ENCODE measurements at places on chromosomes 2 and 18.

DNA sequence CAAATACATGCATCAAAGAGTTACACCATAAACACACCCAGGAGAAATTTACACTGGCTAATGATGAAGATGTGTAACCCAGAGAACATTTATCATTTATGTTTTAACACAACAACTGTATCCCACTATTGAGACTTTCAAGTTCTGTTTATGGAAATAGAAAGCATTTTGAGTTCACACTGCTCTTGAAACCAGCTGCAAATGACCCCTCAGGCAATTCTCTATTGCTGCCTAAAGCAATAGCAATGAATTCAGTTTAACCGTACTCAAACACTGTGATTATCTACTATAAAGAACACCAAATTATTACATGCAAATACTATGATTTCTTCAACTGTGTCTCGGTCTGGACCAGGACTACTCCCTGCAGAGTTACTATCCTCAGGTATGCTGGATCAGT is 452.7 kb upstream of the NRXN1 start:
- no peak for DNase-seq

GRCh38 chr2:88187038-88187676 is 17.0 kb downstream of the THNSL2 start:
- no peak for DNase-seq

- DNase-seq = no peak
Measured at GRCh38 chr2:157439824-157440186, 4.1 kb downstream of the CYTIP start.

GRCh38 chr2:108632332-108633160 is 86.7 kb upstream of the RANBP2 start:
- DNase-seq = no peak

- no peak for DNase-seq
Measured at GRCh38 chr2:45736757-45737704, 85.6 kb downstream of the PRKCE start.

GRCh38 chr2:232420463-232421188 is 14.0 kb downstream of the ALPG start:
- DNase-seq = no peak

DNA sequence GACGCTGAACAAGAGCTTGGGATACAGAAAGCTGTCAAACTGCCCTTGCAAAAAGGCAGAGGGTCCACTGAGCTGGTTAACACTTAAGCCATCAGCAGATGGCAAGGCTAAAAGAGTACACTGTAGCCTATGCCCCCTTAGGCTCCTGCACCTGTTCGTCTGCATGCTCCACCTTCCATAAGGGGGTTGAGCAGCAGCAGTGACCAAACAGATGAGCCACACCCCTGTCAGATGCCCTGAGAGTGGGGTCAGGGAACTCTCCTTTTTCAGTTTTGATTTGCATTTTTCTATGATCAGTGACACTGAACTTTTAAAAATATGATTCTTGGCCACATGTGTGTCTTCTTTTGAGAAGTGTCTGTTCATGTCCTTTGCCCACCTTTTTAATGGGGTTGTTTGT is 402.5 kb upstream of the FAM98A start:
- no peak for DNase-seq

- DNase-seq = no peak
Measured at GRCh38 chr18:62755946-62756345, 40.6 kb downstream of the PHLPP1 start.

DNA sequence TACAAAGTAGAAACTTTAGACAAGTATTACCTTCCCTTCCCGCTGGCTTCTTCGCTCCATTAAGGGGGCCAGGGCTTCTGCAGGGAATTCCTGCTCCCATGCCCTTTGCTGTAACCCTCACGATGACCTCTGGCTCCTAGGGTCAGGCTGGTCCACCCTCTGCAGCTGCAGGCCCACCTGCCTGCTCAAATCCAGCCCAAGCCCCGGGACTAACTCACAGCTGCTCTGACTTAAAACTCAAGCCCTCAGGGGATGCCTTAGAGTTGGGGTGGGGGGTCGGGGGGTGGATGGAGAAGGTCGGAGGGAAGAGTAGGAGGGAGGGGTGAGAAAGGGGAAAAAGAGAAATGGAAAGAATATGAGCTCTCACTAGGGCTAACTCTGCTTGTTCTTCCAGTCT is 4.9 kb downstream of the IGFBP5 start:
- DNase-seq = no peak

DNA sequence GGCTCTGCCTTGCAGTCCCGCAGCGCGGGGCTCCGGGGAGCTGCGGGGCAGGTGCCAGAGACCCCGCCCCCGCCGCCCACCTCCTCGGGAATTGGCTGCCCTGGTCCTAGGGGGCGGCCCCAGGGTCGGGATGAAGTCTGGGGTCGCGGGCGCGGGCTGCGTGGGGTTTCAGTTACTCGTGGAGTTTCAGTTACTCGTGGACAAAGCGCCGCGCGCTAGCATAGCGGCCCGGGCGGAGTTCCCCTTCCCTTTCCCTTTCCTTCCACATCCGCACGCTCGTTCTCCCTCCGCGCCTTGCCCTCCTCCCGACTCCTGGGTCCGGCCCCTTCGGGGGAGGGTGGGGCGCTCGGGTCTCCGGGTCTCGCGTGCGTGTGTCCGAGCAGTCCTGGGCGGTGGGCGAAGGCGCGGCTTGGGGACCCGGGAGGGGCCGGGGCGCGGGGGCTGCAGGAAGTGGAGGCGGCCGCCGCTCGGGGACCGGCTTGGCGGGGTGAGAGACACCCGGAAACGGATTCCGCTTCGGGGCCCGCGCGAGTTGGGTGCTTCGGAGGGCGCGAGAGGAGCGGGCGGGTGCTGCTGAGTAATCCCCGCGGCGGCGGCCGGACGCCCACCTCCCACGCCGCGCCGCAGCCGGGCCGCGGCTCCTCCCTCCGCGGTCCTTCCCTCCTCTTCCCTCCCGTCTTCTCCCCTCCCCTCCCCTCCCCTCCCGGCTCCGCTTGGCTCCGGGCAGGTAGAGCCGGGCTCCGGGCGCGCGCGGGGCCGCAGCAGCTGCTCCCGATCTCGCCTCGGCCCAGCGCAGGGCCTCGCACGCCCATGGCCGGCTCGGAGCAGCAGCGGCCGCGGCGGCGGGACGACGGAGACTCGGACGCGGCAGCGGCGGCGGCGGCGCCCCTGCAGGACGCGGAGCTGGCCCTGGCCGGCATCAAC is at the start of gene TTC39C:
Gene TTC39C (plus strand): TSS at position 693 of the 924 bp plus-strand sequence. CDS start 118 bp downstream, at position 811.
- no peak for DNase-seq

GRCh38 chr2:207423886-207424285 is 105.9 kb upstream of the CREB1 start:
- peak; percentile 9 for DNase-seq

- no peak for DNase-seq
Measured at GRCh38 chr2:112640467-112640799, 5.3 kb upstream of the SLC20A1 start.

DNA sequence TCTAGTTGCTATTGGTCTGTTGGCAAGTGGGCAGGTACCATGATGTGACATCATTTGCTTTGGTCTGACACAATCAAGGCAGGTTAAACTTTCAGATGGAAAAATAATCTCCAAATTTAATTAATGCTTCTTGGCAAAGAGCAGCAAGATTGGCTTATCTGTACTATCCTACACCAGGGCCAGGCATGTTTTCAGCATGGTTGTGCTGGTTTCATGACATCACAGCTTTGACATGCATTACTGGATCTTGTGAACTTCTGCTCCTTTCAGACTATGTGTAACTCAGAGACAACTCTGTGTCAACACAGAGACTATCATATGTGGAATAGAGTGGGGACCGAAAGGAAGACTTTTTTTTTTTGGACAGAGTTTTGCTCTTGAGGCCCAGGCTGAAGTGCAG is 520.5 kb downstream of the TDRD15 start:
- no peak for DNase-seq

- DNase-seq = no peak
Measured at GRCh38 chr2:8437949-8438400, 243.9 kb upstream of the ID2 start.

DNA sequence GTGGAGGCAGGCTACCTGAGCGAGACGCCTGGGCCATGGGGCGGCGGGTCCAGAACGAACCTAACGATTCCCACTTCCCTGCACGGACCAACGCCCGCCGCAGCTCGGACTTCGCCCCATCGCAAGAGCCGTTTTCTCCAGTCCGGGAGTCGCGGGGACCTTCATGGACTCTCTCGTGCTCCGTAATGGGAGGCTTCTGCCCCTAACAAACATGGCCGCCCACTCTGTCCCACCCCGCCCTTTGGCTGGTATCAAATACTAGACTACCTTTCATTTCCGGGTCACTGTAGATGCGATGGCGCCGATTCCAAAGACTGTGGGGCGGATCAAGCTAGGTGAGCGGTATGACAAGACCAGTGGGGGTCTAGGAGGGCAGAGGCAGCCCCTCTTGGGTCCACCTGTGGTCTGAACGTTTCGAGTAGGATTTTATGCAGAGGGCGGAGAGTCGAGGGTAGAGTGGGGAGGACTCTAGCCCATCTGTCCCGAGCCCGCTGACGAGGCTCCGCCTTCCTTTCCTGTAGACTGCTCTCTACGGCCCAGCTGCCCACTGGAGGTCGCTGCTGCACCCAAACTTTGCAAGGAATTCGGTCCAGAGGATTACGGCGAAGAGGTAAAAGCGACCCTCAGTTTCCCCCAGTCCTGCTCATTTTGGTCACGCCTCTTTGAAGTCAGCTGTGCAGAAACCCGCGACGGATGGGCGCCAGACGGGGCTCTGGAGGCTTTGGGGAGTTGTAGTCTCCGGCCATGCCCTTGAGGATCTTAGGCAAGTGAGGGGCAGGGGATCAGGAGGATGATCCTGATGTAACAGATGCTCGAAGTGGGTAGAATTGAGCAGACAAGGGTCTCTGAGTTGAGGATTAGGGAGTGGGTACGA is at the start of the genes CCDC142 and TTC31:
Gene CCDC142 (minus strand): TSS at position 198 of the 874 bp plus-strand sequence. CDS start 161 bp downstream, at position 37.
Gene TTC31 (plus strand): TSS at position 281 of the 874 bp plus-strand sequence. CDS start 15 bp downstream, at position 296.
- peak; percentile 83 for DNase-seq

DNA sequence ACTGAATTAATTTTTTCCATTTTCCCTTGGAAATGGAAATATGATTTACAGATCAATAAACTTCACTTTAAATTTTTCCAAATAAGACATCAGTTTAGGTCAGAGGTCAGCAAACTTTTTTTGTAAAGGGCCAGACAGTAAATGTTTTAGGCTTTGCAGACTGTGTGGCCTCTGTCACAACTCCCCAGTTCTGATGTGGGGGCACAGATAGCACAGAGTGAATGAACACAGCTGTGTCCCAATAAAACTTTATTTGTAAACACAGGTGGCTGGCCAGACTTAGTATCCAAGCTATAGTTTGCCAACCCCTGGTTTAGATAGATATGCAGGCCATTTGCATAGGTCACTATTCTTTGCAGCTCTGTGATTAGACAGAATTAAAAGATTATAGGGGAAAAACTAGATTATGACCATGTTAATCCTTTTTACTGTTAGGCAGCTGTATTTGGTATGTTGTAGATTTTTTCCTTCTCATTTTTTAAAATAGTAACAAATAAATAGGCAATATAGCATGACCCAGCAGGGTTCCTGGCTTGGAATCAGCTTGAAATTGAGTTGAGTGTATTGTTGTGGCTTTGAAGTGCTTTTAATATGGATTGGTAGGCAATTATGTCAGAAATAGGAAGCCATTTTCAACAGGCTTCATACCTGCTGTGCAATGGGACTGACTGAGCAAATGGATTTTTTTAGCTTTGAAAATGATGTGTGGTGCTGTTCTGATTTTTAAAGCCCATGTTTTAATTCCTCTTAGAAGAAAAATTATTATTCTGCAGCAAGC is 59.7 kb downstream of the WDSUB1 start:
- no peak for DNase-seq

DNA sequence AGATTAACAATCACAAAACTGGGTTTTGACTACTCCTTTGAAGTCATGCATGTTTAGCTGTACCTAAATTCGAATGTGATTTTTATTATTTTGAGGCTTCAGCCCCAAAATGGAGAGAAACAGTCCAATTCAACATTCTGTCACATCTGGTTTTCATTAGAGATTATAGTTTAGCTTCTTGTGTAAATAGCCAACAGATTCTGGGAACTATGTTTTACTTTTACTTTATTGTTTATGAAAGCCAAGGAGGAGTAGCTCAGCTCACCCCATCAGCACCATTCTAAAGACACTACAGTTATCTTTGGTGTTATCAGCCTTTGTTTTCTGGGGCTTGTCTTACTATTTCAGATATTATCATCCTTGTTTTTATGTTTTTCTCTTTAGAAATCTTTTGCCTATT is 465.0 kb upstream of the CWC22 start:
- no peak for DNase-seq

DNA sequence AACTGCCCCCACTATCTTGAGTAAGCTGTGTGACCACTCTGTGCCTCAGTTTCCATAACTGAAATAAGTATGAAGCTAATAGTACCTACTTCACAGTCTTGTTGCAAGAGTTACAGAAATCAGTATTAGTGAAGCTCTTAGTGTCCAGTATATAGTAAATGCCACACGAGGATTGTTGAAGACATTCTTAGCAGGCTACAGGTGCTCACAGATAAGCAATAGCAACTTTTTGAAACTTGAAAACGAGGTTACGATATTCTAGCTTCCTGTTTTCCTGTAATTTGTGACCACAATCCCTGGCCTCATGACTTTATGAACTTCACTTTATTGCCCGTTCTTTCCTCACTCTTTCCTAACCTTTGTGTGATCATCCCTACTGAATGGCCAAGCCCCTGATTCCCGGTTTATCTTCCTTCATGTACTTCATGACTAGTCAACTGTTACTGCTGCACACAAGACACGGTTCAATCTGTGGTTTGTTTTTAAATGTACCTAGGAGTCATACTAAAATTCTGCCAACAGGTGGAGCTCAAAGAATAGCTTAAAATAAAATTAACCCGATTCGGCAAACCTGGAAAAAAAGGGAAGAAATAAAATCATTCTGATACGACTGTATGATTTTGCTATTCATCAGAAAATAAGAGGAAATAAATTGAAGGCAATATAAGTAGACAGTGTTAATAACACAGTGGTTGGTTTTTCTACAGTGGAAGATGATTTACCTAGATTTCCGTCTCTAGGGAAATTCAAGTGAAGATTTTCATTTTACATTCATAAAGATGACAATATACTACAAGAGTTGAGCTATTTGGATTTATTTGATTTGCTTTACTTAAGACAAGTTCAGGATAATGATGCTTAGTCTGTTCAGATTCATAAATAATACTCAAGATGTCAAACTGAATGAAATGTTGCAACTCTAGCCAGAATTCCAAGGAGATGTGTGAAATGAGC is 38.1 kb upstream of the STAT1 start:
- peak; percentile 1 for DNase-seq

GRCh38 chr18:22026362-22026761 is 143.0 kb upstream of the GATA6 start:
- DNase-seq = no peak

DNA sequence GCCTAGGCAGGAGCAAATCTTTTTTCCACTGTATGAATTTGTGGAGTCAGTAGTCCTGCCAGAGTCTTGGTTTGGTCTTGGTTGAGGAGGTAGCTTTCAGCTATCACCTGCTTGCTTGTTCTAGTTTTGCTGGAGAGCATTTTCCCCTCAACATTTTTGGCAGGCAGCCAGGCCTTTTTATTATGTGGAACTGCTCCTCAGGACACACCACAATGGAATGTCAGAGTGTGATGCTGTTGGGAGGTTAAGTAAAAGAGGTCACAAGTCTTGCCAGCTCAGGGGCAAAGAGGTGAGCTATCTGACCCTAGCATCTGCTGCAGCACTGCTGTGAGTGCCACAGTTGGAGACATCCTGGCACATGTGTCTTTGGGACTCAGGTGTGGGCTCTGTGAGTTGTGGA is 258.0 kb downstream of the CNTNAP5 start:
- no peak for DNase-seq

Data from GM18507 (cell line).